HCT116 (cell line): ENCODE measurements at places on chromosomes 13 and 19.

- peak; percentile 72 for DNase-seq
Observed at GRCh38 chr19:45667620-45668341, at the start of gene GIPR. TSS of gene GIPR (plus strand) at chr19:45668221. CDS start at chr19:45669521, 1,300 bp downstream.

- DNase-seq, result no peak
Observed at GRCh38 chr13:23848646-23849141, 40.5 kb downstream of the MIPEP start.

GRCh38 chr19:17579661-17580244 is 24.3 kb downstream of the COLGALT1 start:
- peak; percentile 90 for DNase-seq

GRCh38 chr19:5851302-5851701 is at the start of gene FUT3:
TSS of gene FUT3 (minus strand) at chr19:5851449.
- DNase-seq, result no peak

DNA sequence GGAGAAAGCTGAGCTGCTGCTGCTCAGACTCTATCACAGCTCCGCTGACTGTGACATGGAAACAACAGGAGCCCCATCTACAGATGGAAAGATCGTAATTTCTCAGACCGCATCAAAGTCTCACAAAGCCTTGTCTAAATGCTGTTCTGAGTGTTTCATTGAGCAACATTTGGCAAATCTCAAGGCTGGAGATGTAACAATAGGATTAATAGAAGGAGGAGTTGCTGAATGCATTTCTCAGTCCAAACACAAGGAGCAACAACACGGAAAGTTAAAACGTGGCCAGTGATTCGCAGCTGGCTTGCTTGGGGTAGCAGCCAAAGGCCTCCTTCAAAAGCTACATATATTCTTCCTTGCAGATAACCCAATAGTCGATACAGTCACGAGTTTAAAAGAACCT is 55.7 kb downstream of the MRPL57 start:
- DNase-seq, result no peak

- no peak for DNase-seq
Observed at GRCh38 chr19:54896036-54896435, 9.9 kb upstream of the NCR1 start.

DNA sequence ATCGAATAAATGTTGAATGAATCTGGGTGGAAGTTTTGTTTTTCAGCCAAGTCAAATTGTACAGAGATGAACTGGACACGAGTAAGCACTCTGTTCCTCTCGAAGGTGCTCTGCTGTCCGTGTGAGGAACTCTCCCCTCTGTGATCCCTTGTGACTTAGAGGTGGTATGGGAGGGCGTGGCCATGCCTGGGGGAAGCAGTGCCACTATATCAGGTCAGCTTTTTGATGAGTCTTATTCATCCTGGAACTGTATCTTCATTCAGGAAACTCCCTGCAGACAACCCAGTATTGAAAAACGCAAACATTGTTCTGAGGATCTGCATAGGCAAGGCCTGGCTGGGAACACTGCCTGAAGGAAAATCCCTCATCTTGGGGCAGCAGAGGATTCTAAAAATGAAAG is 45.7 kb upstream of the FLT1 start:
- no peak for DNase-seq

GRCh38 chr13:85236413-85236812 is 562.8 kb downstream of the SLITRK6 start:
- DNase-seq, result no peak

DNA sequence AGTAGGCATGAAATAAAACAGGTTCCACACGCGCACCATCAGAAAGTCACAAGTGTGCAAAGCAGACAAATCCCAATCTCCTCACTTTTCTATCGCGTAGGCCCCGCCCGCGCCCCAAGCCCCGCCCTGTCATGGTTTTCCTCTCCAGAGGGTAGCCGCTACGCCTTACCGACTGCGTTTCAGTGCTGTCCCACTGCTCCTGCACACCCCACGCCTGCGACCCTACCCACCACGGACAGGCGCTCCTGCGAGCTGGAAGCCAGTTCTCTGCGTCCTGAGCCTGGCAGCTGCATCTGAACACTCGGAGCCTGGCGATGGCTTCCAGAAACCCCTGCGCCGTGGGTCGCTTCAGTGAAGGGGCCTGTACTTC is 379 bp upstream of the ZNF470 start:
- no peak for DNase-seq

DNA sequence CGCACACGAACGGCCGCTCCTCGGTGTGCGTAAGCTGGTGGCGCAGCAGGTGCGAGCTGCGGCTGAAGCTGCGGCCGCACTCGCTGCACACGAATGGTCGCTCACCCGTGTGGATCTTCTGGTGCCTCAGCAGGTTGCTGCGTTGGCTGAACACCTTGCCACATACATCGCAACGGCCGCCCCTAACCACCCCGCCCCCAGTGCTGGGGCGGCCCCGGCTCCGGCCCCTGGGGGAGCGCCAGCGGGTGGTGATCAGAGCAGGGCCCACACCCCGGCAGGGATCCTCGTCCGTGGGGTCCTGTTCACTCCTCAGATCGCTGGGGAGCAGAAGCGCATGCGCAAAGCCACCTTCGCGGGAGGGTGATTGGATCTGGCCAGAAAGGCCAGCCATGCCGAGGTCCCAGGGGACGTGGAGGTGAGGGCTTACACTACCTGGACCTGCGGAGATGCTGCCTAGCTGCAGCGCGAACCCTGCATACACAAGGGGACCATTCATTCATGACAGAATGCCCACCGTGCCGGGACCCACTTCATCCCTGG is 4.7 kb upstream of the UBE2M start:
- no peak for DNase-seq

DNA sequence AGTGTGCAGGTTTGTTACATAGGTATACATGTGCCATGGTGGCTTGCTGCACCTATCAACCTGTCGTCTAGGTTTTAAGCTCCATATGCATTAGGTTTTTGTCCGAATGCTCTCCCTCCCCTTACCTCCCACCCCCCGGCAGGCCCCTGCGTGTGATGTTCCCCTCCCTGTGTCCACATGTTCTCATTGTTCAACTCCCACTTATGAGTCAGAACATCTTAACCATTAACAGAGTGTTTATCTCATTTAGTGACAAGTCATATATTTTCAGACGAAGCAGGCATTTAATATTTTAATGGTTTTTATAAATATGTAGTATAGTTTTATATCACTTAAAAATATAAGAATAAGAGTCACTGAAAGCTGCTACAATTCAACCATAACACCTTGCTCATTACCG is 780.5 kb upstream of the ARGLU1 start:
- no peak for DNase-seq

DNA sequence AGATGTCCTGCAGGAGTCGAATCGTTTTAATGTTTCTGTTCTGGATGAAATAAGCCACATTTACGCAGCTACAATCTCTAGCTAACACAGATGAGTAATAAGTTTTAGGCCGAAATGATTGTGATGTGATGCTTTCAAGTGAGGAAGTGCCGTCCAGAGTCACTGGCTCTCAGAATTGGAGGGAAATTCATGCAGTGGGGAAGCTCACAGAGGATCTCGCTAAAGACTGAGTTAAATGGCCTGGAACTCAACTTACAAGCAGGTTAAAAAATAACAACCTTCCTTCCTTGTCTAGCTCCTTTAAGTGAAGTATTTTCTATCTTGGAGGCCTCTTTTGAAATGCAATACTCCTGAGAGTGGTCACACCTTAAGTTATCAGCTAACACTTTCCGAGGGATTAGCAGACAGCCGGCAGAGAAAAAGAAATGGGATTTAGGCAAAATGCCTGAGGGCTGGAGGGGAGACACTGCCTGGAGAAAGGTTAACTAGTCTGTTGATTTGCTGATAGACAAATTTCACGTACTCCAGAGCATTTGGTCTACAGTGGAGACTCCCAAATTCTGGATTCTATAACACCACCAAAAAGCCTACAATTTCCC is 74.2 kb downstream of the IRS2 start:
- no peak for DNase-seq

DNA sequence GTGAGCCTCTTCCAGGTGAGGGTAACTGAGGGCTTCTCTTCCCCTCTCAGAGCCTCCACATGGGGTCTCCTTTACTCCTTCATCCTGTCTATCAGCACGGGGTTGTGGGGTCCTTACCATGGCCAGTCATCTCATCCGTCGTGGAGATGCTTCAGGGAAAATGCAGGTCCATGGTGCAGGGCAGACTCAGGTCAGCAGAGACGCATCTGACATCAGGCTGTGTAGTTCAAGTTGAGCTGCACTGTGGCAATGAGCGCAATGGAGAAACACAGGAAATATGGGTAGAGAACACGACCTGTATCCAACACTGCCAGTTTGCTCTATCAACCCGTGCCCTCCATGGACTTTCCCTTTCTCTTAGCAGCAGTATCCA is 13.9 kb downstream of the LILRA5 start:
- no peak for DNase-seq

DNA sequence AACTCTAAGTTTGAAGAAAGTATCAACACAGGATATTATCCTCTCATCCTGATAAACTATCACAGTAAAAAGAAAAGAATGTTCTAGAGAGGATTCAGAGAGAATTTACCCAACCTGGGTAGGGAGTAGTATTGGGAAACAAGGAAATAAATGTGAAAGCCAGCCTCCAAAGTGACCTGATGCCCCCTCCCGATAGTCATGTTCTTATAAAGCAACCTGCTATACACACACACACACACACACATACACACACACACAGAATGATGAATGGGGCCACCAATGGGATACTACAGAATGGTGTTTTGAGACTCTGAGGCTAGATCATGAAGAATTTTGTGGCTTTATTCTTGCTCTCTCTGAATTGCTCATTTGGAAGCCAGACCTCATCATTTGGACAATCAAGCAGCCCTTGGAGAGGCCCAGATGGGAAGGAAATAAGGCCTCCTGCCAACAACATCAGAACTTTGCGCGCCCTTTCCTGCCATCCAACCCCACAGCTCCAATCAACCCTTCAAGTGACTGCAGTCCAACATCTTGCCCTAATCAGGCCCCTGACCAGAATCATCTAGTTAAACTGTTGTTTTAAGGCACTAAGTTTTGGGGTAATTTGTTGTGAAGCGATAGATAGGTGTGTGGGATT is 807.9 kb upstream of the ARGLU1 start:
- DNase-seq, result no peak

DNA sequence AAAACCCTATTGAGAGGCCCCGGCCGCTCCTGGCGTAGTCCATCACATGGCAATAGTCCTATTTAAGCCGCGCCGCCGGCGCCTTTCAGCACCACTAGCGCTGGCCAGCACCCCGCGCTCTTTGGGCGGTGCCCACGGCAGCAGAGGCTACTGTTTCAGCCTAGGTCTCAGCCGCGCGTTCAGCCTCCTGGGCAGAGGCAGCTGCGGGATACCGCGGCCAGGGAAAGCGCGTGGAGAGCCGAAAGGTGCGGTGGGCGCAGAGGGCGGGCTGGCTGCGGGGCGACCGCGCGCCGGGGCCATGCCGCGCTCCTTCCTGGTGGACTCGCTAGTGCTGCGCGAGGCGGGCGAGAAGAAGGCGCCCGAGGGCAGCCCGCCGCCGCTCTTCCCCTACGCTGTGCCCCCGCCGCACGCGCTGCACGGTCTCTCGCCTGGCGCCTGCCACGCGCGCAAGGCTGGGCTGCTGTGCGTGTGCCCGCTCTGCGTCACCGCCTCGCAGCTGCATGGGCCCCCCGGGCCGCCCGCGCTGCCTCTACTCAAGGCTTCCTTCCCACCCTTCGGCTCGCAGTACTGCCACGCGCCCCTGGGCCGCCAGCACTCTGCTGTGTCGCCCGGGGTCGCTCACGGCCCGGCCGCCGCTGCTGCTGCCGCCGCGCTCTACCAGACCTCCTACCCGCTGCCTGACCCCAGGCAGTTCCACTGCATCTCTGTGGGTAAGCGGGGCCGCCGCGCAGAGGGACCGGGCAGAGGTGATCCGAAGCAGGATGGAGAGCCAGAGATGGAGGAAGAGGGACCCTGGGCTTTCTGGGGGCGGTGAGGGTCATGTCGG is at the start of gene GSX1:
Gene GSX1, plus strand, starts transcription at position 91 of the 826 bp plus-strand sequence. Its CDS starts 208 bp downstream, at position 299.
- no peak for DNase-seq

GRCh38 chr19:3323026-3323425 is 43.4 kb upstream of the NFIC start:
- DNase-seq, result no peak

GRCh38 chr13:43205416-43205815 is 182.0 kb downstream of the DNAJC15 start:
- no peak for DNase-seq

DNA sequence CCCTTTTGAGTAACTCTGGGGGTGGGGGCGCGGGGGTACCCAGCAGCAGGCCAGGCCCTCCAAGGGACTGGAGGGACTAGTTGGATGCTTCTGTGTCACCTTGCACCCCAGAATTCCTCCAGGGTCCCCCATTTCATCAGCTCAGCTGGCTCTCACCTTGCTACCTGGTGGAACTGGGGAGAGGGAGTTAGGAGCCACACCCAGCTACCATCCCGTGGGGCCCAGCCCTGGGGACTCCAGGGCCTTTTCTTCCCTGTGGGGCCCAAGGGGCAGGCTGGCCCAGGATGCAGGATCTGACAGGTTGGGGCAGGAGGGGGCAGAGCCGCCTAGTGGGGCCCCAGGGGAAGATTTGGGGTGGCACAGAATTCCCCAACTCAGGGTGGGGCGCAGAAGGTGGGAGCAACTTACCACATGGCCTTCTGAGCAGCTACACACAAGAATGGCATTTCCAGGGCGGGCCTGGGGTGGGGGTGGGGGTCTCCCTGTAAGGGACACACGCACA is 32.8 kb upstream of the NANOS3 start:
- no peak for DNase-seq

GRCh38 chr13:39692660-39693438 is 37.4 kb downstream of the COG6 start:
- no peak for DNase-seq

DNA sequence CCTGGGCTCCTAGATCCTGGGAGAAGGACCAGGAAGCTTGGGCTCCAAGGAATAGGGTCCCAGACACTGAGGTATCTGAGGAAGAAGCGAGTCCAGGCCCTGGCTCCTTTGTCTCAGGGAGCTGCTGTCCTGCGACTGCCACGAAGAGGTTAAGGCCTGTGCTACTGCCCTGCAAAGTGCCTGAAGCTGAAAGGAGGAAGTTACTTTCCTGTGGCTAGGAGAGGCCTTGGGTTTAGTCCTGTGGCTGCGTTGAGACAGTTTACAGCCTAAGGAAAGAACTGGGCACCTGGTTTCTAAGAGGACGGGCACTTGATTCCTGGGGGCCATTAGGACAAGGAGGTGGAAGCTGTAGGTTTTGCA is 2.8 kb downstream of the MYADM start:
- no peak for DNase-seq

DNA sequence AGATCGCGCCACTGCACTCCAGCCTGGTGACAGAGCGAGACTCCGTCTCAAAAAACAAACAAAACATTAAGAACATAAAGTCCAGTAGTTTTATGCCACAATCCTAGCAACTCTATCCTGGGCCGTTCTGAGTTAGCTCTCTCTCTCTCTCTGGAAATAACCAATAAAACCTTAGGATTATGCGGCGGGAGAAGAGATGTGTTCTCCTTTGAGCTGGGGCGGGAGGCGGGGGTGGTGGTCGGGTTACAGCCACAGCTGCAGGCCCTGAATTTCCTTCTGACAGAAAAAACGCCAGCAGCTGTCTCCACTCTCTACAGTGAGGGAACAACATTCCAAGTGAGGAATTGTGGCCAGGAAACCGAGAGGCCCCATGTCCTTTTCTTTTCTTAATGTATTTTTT is 9.1 kb upstream of the PNMA8A start:
- no peak for DNase-seq

DNA sequence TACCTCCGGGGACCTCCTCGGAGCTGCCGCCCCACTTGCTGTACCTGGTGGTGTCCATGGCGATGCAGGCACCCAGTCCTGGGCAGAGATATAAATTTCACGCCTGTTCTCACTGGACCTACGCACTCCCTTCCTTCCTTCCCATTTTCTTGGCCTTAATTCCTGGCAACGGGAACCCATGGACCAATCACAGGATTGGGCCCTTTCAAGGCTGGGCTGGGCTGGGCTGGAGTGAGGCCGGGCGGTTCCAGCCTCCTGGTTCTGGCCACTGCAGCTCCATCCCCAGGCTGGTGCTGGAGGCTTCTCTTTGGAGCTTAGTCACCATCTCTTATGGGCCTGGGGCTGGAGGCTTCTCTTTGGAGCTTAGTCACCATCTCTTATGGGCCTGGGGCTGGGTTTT is at the start of gene CLEC4G:
Gene CLEC4G, minus strand, starts transcription at position 66 of the 400 bp plus-strand sequence. Its CDS starts 8 bp downstream, at position 58.
- no peak for DNase-seq
